Mesenteric fat pad (tissue), 1 donor: ENCODE measurements at places on chromosomes 11 and 22. TPM values are rescaled to one million over a fixed set of nuclear protein-coding genes. Genes with fewer than 3 reads are reported as not detected.

ALG9 gene
- total RNA-seq, result 161 TPM

DKK3 gene
- 8.9 TPM for total RNA-seq

MMP12 gene
- 0.29 TPM for total RNA-seq

MS4A12 gene
- not detected for total RNA-seq

OR52N4 gene
- not detected for total RNA-seq

OR4A47 gene
- total RNA-seq, result not detected
